ENCODE measurements at places on chromosomes 11 and 22.

DNA sequence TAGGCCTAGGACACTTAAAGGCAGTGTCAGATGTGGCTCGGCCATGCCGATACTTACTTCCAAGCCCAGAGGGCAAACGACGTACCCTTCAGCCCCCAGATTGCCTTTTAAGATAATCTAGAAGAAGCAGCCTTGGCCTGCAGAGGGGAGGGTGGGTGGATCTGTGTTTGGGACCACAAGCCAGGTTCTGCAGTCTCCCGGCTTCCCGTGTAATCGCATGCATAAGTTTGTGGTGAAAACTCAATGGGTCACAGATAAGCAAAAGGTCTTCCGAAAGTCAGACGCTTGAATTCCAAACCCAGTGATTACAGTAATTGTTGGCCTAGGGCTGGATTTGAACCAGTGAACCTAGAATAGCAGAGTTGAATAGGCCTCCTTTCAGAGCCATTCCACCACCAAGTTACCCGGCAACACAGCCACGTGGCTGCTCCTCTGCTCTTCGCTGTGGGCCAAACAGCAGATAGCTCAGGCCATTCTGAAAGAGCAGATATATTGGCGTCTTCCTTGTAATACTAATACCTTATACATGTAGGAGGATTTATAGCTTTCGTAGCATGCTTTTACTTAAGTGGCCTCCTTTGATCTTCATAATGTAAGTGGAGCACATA, 170.8 kb upstream of the CADM1 start:
- no peak for DNase-seq

DNA sequence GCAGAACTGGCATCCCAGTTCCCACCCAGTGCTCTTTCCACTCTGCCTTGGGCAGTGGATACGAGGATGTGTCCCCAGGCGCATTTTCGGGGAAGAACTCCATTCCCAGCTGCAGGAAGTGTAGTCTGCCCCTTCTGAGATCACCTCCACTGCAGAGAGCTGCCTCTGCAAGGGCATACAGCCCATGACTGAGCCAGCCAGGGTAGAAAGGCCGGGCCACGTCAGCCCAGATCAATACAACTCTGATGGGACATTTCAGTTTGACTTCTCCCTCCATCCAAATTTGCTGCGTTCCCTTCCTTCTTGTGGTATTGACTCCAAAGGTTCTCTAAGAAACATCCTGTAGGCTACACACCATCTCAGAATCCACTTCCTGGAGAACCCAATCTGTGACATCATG, 19.7 kb downstream of the MOGAT2 start:
- DNase-seq, result no peak

- DNase-seq, result no peak
Measured at GRCh38 chr11:8286886-8287285, 23.2 kb upstream of the LMO1 start.

GRCh38 chr11:127042445-127042844, 41.9 kb upstream of the KIRREL3 start:
- DNase-seq, result no peak

DNA sequence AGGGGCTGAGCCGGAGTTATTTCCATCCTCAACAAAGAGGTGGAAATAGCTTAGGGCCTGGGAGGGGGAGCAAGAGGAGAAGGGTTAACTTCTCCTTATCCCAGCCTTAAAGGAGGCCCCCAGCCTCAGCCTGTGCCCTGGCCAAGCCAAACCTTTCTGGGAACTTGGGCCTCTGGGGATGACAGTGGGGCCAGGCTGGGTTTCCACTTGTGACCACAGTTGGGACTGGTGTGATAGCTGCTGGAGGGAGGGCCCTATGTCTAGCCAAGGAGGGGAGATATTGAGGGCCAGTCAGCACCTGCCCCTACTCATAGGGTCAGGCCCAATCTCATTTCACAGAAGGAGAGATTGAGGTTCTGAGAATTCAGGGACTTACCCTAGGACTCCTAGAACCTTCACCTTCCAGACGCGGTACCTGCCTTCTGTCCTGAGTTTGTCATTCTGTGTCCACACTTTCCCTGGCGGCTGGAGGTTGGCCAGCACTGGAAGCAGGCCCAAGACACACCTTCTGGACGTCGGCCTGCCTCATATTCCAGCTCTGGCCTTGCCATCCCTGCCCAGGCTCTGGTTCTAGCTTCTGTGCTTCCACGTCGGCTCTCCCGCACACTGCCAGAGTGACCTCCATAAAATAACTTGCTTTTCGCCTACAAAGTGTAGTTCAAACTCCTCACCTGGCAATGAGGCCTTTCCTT, 3.1 kb downstream of the RELT start:
- no peak for DNase-seq

- DNase-seq, result no peak
Measured at GRCh38 chr11:17588721-17589120, 41.7 kb downstream of the OTOG start.

- DNase-seq, result no peak
Measured at GRCh38 chr22:45804986-45805325, 133.3 kb downstream of the ATXN10 start.

DNA sequence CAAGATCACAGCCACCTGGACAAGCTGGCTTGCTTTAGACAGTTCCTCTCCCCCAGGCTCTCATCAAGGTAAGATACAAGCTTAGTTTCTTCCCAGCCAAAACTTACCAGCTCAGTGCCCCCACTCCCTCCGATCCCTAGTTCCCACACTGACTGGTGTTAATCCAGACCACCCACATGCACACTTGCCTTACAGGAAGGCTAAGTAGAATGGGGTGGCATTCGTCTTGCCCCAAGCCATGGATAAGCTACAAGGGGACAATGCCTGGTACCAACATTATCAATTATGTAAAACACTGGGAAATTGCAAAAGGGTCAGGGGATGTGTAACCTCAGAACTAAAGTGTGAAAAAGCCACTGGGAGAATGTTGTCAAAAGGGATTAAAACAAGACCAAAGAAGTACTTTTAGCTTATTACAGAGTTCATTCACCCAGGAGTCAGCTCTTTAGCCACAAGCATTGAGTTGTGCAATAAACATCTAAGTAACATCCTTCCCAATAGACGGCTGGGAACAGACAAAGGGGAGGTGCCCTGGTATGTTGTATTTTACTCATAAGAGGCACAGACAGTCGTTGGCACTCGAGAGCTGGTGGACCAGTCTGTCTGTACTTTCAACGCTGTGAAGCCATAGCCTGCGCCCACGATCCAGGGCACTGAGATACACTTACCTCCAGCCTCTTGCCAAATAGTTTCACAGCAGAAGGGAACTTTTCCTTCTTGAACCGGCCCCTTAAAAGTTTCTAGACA, 1.1 kb downstream of the DHCR7 start:
- no peak for DNase-seq

DNA sequence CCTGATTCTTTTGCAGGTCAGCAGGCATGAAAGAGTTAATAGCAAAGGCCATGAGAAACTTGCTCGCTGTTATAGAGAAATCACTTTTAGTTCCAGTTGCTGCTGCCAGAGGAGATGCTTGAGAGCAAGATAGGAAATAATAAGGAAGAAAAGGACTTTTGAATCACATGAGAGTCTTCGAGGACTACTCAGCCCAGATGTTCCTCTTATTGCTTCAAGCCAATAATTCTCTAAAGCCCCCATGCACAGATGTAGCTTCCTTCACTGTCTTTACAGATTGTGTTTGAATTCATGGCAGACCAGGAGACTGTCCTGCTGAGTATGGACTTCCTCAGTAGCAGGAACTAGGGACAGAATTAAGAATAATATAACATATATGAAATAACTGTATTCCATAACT, 50.1 kb upstream of the OLFML1 start:
- no peak for DNase-seq

- no peak for DNase-seq
Measured at GRCh38 chr11:20759541-20759940, 90.2 kb downstream of the NELL1 start.
